NCI-H1092 (cell line): ENCODE measurements at places on chromosomes 5 and 9.

DNA sequence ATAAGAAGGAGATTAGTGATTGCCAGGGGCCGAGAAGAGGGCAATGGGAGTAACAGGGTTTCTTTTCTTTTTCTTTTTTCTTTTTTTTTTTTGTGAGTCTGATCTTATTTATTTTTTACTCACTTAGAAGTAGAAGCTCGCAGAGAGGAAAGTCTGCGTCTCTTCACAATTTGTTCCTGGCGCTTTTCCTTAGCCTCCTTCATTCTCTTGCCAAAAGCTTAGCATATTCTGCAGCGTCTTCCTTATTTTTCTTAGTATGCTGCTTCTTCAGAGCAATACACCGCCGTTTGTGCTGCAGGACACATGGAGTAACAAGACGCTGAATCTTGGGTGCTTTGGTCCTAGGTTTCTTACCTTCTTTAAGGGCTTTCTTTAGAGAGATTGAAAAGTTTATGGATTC, 30.3 kb upstream of the DENND4C start:
- no peak for DNase-seq

- DNase-seq: no peak
Measured at GRCh38 chr9:78122631-78123030, 91.0 kb upstream of the GNAQ start.

DNA sequence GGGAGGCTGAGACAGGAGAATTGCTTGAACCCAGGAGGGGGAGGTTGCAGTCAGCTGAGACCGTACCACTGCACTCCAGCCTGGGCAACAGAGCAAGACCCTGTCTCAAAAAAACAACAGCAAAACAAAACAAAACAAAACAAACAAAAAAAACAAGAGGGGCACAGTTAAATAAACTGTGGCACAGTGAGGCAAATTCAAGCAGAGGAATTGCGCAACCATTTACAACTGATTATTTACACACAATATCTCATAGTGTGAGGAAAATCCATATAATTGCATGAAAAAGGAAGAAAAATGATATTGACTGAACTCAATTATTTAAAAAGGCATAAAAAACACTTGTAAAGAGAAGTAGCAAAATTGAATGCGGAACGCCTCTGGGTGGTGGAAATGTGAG, 161.5 kb downstream of the CRB2 start:
- DNase-seq: no peak

DNA sequence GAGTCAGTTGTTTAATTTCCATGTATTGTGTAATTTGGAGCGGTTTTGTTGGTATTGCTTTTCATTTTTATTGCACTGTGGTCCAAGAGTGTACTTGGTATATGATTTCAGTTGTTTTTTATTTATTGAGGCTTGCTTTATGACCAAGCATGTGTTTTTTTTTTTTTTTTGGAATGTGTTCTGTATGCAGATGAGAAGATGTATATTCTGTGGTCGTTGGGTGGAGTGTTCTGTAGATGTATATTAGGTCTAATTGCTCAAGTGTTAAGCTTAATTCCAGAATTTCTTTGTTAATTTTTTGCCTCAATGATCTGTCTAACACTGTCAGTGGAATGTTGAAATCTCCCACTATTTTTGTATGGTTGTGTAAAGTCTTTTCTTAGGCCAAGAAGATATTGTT, 23.4 kb downstream of the ADGRV1 start:
- no peak for DNase-seq

- no peak for DNase-seq
Measured at GRCh38 chr5:45252978-45253377, 443.2 kb downstream of the HCN1 start.

GRCh38 chr5:139474890-139475791, 4.3 kb downstream of the SMIM33 start:
- no peak for DNase-seq

GRCh38 chr5:52749666-52750065, 38.0 kb upstream of the ITGA1 start:
- no peak for DNase-seq

- DNase-seq: peak; percentile 45
Measured at GRCh38 chr5:122327110-122327509, 15.1 kb downstream of the SNCAIP start.

GRCh38 chr9:94693485-94694204, 32.9 kb upstream of the AOPEP start:
- DNase-seq: peak; percentile 60

DNA sequence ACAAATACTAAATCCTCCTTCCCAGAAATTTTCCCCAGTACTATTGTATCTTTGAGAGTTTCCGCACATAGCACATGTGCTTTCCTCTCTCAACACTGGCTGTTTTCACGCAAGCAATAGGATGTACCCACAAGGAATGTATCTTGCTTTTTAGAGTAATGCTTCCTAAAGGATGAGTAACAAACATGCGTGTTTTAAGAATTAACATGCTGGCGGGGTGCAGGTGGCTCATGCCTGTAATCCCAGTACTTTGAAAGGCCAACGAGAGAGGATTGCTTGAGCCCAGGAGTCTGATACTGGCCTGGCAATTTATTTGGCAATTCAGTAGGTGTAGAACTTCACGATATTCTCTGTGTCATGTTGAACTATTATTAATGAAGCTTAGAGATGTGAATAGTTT, 4.6 kb downstream of the RUFY1 start:
- DNase-seq: no peak

DNA sequence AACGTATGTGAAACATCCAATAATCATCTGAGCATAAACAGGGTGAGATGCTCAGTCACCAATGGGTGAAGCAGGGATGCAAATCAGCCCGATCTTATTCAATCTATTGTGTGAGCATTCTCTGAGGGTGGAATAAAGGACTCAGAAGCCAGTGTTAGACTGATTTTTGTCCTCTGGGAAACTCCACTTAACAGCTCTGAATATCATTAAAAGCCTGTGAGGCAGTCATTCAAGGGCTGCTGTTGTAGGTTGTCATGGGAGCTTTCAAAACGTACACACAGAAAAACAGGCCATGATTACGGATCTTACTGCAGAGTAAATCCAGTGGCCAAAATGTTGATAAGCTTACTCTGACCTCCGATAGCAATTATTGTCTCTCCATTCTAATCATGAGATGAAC, 266.5 kb upstream of the EFNA5 start:
- DNase-seq: no peak

DNA sequence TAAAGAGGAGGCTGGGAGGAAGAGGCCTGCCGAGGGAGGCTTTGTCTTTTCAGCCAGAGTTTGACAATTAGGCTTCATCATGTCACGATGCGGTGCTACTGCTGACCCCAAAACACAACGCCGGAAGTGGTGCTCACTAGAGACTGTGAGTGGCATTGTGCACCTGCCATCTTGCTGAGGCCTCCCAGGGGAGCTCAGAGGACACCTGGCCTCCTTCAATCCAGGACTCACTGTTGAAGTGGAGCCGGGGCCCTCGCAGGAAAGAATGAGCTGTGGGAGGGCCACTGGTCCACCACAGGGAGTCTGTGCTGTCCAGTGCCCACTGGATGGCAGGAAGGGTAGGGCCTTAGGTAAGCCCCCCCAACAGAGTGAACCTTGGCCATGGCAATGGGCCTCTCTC, 12.7 kb upstream of the SLC25A48 start:
- peak; percentile 37 for DNase-seq

DNA sequence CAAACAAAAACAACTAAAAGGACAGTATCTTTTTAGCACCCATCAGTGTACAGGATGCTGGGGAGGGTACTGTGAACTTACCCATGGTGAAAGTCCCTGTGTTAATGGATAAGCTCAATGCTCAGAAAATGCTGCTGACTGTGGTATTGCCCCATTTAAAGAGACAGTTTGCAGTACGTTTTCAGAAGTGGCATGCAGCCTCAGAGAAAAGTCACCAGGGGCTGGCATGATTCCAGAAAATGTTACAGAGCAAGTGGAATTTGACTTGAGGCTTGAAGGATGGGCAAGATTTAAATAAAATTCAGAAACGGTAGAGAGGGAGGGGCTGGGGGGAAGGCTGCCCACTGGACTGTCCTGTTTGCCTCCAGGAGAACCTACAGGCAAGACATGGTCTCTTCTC, 7.2 kb downstream of the S1PR3 start:
- DNase-seq: no peak

GRCh38 chr9:87831159-87831558, 51.5 kb upstream of the SPATA31E1 start:
- DNase-seq: no peak

GRCh38 chr5:139574641-139575312, 13.6 kb downstream of the UBE2D2 start:
- DNase-seq: no peak

DNA sequence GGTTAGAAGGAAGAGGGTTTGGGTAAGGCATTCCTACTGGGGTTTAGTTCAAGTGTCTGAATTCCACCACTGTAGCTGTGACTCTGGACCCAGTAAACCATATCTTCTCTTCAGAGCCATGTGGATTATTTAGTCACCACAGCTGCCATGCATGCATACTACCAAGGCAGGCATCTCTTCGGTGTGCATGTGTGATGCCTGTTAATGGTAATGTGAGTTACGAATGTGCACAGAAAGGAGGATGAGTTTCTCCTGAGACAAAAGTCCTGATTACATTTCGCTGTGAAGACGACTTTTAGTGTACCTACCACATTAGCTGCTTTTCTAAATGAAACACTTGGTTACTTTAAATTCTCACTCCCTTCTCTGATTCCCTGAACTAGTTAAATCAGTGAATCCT, 9.3 kb downstream of the PBX3 start:
- DNase-seq: no peak

DNA sequence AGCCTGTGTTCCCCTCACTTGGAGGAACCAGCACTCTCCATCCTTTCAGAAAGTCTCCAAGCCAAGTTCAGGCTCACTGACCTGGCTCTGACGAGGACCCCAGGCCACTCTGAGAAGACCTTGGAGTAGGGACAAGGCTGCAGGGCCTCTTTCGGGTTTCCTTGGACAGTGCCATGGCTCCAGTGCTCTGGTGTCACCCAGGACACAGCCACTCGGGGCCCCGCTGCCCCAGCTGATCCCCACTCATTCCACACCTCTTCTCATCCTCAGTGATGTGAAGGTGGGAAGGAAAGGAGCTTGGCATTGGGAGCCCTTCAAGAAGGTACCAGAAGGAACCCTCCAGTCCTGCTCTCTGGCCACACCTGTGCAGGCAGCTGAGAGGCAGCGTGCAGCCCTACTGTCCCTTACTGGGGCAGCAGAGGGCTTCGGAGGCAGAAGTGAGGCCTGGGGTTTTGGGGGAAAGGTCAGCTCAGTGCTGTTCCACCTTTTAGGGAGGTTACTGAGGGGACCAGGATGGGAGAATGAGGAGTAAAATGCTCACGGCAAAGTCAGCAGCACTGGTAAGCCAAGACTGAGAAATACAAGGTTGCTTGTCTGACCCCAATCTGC, 4.7 kb upstream of the NUP214 start:
- no peak for DNase-seq

DNA sequence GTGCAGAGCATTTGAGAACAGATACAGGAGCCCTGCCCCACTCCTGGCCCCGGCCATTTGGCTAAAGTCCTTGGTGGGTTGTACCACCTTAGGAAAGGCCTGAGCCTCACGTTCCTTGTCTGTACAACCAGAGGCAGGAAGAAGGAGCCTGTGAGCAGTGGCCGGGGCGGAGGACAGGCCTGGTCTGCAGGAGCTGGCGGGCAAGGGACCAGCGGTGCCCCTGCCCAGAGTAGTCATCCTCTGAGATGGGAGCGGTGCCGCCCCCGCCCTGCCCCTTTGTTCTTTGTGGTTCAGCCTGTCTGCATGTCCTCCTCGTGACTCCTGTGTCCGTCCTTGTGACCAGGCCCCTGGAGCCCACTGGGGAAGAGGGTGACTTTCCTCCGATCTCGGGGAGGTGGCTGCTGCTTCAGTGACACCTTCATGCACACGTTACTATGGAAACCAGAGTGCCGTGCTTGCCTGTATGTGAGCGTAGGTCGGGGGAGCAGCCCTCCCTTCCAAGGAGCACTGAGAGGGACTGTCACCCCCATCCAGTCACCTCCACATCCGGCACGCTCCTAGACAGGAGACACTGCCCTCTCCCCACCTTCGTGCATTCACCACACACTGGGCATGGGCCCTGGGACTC, 42.9 kb downstream of the UNC5A start:
- no peak for DNase-seq

- DNase-seq: no peak
Measured at GRCh38 chr5:35828082-35828598, 28.6 kb upstream of the IL7R start.

- no peak for DNase-seq
Measured at GRCh38 chr9:75176037-75176436, 87.7 kb downstream of the OSTF1 start.

- DNase-seq: no peak
Measured at GRCh38 chr5:14415698-14416074, 165.9 kb upstream of the OTULINL start.

DNA sequence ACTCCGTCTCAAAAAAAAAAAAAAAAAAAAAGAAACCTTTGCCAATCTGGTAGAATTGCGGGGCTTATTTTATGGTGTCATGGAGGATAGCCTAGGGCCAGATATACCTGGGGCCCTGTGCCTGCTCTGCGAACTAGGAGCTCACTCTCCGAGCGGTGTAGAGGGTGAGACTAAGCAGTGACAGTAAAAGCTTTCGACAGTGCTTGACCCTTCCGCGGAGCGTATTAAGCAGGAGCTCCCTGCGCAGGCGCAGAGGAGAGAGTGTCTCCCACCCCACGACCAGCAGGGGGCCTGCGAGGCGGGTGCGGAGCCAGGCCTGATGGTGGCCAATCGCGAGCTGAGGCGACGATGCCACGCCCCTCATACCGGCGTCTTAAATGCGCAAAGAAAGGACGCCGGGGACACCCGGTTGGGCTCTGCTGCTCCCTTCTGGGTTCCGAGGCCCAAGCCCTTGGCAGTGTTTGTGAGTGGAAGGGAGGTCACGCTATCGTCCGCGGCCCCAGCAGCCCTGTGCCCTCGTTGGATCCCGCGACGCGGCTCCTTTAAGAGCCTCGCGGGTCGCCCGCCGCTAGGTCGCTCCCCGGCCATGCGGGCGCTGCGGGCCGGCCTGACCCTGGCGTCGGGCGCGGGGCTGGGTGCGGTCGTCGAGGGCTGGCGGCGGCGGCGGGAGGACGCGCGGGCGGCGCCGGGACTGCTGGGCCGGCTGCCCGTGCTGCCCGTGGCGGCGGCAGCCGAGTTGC, at the start of gene ENDOG:
Gene ENDOG, plus strand, starts transcription at position 402 of the 740 bp plus-strand sequence. Its CDS starts 185 bp downstream, at position 587.
- DNase-seq: peak; percentile 98

DNA sequence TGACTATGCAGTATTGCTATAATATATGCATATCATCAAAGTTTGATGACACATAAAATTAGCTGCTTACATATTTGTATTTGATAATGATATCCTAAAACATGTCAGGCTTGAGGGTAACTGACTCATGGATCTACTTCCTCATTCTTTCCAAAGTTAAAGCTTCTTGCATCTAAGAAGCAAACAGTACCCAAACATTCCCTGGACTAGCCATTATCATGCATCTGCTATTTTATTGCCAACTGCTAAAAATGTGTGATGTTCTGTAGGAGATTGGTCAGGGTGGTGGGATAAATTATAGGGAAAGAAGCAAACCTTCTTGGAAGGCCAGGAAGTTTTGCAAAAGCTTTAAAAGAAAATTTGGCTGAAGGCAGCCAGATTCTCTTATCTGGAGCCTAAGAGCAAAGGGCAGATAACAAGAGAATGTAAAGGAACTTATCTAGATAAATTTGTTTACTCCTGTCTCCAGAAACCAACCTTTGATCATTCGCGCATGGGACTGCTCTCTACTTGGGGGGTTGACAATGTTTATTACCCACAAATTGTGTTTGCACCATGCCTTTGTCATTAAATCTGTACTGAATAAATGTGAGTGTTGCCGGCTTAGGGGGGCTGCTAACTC, 604.1 kb upstream of the TLE4 start:
- DNase-seq: no peak
